NB4 (cell line): ENCODE measurements at places on chromosomes 7 and 10.
A peak's percentile ranks its signal among the peaks of the same experiment; 100 is the strongest.

DNA sequence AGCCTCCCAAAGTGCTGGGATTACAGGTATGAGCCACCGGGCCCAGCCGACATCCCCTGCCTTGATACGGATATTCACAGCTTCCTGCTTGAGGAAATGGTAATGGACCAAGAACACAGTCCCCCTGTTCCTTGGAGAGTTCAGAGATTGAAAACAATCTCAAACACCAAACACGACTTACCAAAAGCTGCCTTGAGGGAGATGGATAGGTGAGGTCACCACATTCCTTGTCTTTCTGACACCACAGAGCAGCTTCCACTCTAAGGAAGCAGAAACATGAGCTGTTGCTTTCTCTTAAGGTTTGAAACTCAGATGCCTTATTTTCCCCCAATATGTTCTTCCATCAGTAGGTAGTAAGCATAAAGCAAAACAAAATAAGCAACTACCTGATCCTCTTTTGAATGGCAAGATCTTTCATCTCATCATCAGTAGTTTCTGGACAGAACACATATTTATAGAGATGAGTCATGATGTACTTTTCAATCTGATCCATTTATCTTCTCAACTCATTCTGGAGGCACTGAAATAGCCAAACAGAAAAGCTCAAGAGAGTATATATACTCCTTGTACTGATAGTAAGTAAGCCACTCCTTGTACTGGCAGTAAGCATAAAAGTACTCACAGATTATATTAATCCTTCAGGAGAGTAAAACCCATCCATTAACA, 199.1 kb upstream of the KCTD7 start:
- DNase-seq, result no peak

- DNase-seq, result no peak
Observed at GRCh38 chr7:40324914-40325313, 190.1 kb downstream of the SUGCT start.

DNA sequence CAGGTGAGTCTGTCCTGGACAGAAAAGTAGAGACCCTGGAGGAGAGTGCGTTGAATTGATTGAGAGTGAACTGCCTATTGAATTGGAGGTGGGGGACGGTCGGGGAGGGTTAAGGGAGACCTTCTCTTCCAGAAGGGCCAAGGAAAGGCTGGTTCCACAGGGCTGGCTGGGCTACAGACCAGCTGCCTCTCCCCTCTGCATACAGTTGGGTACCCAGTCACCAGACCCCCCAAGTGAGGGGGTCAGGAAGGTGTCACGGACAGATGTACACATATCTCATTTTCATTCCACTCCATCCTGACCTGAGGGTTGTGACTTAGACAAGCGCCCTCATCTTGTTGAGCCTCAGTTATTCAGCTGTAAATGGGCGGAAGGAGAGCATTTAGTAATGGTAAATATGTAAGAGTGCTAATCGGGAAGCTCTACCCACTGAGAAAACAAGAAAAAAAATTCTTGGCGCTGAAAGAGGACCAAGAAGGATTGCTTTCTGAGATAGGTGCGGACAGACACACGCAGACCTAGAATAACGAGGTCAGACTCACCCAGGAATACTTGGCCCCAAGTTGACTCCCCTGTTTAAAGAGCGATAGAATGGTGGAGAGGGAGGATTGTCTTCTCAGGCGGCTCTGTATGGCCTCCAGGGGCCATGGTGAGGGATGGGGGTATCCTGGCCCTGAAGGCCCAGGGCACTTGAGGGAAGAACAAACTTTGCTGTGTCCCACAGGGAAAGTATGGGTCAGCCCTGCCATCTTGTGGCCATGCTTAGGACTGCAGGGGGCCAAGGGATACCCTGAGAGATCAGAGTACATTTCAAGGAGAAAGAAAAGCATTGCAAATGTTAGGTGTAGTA, 7.2 kb upstream of the MBL2 start:
- peak; percentile 71 for DNase-seq

GRCh38 chr7:154503962-154504550, 451.9 kb downstream of the DPP6 start:
- peak; percentile 55 for DNase-seq

DNA sequence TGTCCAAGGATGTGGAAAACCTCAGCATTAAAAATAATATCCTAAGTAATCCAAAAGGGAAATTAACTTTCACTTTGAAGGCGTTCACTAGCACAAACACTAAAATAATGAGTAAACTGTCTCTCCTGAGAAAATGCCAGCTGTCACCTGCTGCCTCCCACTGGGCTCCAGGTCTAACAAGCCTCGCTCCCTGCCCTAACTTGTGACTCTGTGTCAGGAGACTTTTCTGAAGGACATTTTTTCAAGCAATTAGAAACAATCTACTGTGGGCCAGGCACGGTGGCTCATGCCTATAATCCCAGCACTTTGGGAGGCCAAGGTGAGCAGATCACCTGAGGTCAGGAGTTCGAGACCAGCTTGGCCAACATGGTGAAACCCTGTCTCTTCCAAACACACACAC, 72.8 kb upstream of the GLCCI1 start:
- no peak for DNase-seq

- DNase-seq, result no peak
Observed at GRCh38 chr10:12644380-12645144, 295.2 kb downstream of the CAMK1D start.

DNA sequence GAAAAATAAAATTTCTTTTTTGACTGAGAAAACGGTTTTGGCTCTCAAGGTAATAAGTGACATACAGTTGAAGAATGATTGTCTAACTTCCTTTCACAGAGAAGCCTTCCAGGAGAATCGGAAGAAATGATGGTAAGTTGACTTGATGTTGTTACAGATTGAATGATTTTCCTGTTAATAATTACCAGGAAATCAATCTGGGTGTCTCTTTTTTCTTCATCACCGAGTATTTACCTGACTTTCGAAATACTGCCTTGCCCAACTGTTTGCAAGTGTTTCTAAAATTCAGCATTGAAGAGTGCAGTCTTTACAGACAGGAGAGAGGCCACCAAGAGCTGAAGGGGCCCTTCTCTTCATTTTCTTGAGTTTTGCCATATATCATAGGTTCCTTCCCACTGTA, 4.0 kb downstream of the ITIH2 start:
- no peak for DNase-seq

DNA sequence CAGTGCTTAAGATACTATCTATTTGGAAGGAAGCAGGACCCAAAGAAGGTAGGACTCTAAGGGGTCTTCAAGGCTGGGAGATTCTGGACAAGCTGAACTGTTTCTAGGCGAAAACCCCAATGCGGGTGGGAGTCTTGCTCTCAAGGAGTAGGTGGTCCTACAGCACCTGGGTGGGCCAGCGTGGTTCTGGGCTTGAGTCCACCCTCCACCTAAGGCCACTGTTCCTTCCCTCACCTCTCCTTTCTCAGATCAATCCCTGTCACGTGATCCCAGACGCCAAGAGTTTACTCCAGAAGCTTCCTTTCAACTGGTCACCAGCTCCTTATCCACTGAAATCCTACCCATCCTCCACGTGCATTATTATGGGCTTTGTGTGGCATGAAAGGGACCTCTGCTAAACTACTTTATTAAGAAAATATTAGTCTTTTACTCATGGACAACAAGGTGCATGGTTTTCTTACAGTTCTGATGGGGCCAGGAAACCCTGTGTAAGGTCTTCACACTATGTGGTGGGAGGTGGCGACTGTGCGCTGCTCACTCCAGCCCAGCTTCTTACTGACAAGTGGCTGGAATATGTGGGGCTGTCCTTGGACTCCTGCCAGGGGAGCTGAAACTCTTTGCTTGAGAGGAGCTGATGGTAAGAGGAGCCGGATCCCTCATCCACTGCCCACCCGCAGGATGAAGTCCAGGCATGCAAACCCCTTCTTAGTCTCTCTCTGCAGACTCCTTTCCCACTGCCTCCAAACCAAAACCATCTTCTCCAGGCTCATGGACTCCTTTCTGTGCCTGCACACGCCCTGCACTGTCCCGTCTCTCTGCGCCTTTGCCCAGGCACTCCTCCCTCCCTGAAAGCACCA, 1.6 kb downstream of the ZNF746 start:
- peak; percentile 28 for DNase-seq

- peak; percentile 48 for DNase-seq
Observed at GRCh38 chr10:71285180-71285545, 33.9 kb upstream of the SLC29A3 start.

GRCh38 chr7:159205833-159206232, 61.2 kb upstream of the VIPR2 start:
- no peak for DNase-seq

- peak; percentile 52 for DNase-seq
Observed at GRCh38 chr7:130732980-130733930, 752 bp downstream of the KLF14 start.

DNA sequence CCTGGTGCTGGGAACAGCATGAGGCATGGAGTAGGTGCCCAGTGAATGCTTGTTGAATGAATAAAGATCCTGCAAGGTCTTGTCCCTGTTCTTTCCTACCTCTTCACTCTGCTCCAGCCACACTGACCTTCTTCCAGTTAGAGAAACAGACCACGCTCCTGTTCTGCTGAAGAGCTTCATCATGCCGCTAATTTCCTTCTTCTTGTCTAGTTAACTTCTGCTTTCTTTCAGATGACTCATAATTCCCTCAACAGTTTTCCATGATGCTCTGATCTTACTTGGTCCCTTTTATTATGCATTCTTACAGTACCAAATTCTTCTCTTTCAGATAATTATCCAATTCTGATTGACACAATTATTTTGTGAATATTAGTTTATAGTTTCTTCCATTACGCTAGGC, 59.5 kb upstream of the C1QL3 start:
- DNase-seq, result peak; percentile 43

- DNase-seq, result no peak
Observed at GRCh38 chr10:4137299-4137698, 352.3 kb upstream of the KLF6 start.

GRCh38 chr10:97494151-97494550, 4.1 kb downstream of the MMS19 start:
- no peak for DNase-seq

- DNase-seq, result no peak
Observed at GRCh38 chr10:133415752-133416151, 8.7 kb downstream of the SPRN start.

GRCh38 chr7:24923172-24923865, 56.7 kb downstream of the OSBPL3 start:
- peak; percentile 55 for DNase-seq

GRCh38 chr7:134985894-134986362, 380 bp upstream of the AGBL3 start:
- no peak for DNase-seq

DNA sequence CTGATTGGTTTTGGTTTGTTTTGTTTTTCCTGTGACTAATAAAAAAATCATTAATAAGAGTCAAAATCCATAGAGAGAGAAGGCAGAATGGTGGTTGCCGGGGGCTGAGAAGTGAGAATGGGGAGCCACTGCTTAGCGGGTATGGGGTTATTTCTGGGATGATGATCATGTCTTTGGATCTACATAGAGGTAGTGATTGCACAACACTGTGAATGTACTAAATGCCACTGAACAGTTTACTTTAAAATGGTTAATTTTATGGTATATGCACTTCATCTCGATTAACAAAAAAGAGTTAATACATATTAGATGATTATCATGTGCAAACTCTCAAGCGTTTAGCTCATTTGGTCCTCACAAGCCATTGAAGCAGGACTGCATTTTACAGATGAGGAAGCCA, 342.9 kb downstream of the ELMO1 start:
- no peak for DNase-seq

- DNase-seq, result no peak
Observed at GRCh38 chr10:47379901-47380300, 4.2 kb downstream of the ZNF488 start.

DNA sequence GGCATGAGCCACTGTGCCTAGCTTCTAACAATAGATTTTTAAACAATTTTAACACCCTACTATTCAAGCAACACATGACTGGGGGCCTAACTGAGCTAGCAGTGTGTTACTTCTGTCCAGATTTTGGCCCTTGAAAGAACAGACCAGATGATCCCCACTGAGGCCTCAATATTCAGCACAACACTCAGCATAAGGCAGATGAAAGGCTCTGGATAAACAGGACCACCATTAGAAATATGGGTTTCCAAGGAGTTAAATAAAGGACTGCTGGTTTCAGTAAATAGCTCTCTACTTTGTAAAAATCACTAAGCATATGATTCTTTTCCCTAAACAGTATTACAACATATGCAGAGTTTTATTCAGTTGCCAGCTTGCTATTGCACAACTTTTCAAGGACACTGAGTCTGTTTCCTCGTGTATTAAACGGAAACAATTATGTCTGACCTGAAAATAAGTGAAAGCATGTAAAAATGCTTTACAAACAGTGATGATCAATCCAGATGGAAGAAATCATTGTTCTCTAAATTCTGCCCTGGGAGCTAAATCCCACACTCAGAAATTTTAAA, 23.8 kb upstream of the FZD1 start:
- DNase-seq, result peak; percentile 67
